Head of caudate nucleus (tissue), 42 donors: ENCODE measurements at places on chromosomes 11 and 22.

DNA sequence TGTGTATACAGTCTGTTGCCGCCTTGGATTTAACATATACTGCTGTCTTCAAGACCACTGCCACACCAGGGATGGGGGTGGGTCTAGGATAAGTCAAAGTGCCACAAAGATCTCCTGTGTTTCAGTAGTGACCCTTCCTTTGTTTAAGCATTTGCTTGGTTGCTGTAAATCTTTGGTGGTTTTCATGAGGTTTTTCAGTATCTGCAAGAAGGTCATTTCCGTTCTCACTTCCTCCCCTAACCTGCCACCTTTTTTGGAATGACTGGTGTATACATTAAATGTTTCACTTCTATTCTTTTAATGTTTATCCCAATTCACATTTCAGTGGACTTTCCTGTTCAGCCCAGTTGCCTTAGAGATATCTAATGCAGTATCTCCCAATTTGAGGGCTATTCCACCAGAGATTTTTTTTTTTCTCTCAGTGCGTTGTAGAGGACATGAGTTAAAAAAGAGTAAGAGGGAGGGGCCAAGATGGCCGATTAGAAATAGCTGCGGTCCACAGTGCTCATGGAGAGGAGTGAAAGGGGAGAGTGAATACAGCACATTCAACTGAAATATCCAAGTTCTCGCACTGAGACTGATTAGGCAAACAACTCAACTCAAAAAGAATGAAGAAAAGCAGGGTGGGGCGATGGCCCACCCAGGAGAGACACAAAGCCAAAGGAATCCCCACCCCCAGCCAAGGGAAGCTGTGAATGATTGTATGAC lies 43.2 kb downstream of the USP47 start:
- DNase-seq: no peak

- no peak for DNase-seq
These were observed 17.9 kb downstream of the TTC17 start for GRCh38 chr11:43376594-43376993.

GRCh38 chr11:326842-327580 lies 6.4 kb upstream of the IFITM3 start:
- peak; percentile 61 for DNase-seq

DNA sequence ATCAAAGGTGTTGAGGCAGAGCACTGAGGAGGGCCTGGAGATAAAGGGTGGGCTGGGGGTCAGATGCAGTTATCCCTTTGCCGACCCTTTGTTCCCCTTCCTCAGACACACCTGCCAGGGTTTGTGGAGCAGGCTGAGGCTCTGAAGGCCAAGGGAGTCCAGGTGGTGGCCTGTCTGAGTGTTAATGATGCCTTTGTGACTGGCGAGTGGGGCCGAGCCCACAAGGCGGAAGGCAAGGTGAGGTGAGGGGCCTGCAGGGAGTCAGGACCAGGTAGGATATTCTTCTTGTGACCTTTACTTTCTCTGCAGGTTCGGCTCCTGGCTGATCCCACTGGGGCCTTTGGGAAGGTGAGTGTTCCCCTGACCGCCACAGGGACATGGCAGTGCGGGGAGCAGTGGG lies 2.6 kb downstream of the PRDX5 start:
- no peak for DNase-seq

DNA sequence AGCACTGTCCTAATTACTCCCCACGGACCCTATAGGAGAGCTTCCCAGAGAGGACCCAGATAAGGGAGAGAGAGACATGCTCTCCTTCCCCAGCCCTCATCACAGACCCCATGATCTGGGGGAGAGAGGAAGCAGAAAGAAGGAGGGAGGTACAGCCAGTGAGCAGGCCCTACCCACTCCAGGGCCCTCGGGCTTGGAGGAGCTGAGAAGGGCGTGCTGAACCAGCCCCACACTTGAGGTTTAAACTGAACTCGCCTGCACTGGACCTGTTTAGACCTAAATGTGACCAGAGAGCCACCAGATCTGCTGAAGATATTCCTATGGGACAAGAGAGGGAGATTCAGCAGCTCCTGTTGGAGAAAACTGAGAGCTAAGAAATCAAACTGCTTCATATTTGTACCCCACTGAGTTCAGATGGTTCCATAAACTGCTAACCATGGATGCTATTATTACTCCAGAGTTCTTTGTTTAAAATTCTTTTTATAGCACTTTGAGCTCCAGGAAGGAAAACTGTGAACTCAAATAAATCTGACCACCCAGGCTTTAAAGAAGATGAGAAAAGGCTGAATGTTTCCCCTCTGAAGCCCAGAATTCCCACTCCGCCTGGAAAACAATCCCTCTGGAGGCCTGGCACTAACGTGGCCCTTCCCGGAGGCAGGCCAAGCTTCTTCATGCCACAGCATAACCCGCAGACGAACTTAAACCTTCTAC lies 67.2 kb downstream of the EFCAB6 start:
- no peak for DNase-seq

- no peak for DNase-seq
These were observed 4.7 kb upstream of the ARHGAP42 start for GRCh38 chr11:100682247-100682969.

DNA sequence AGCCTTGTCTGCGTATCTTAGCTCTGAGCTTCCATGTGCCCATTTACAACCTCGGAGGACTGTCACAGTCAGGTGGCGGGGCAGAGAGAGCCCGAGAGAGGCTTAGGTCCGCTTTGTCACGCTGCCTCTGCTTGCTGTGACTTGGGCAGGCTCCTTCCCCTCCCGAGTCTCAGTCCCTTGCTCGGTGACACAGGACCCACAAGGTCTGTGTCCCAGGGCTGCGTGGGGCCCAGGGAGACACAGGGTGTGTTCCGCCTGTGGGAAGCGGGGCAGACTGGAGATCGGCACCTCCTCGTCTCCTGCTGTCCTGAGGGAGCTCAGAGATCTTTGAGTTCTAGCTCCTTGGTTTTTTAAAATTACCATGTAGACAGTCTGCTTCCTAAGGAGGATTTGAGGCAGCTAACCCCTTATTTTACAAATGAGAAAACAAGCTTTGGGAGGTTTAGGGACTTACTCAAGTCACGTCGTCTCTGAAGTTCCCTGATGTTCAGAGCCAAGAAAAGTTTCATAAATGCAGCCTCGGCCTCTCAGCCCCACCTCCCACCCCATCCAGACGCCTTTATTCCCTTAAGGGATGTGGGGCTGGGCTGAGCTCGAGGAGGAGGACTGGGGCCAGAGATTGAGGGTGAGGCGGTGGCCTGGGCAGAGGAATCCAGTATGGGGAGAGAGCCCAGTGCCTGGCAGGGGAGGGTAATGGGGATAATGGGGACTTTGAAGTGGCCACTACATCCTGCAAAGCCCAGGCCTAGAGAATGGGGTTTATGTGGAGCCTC lies 103.6 kb downstream of the NECTIN1 start:
- no peak for DNase-seq

GRCh38 chr11:81377418-81377817 lies 1356.2 kb downstream of the FAM181B start:
- no peak for DNase-seq
